ENCODE measurements at places on chromosomes 6 and 20.
A peak's percentile ranks its signal among the peaks of the same experiment; 100 is the strongest.

- no peak for DNase-seq
These were observed 34.0 kb downstream of the CPNE5 start for GRCh38 chr6:36805096-36805797.

- no peak for DNase-seq
These were observed 23.5 kb downstream of the FITM2 start for GRCh38 chr20:44287272-44288097.

DNA sequence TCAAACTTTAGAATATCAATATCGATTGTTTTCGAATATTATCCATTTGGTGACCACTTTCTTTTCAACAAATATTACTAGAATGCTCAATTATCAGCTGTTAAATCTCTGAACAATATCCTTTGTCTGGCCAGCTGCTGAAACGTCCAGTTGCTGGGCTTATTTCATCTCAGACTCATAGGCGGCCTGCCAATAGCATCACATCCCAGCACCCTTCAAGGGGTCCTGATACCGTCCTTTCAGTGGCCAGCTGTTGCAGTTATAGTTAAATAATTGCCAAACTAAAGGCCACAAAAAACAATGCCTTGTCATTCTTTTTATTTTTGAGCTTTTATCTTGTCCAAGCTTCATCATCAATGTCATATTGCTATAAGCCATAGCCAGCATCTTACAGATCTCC is 1006.8 kb upstream of the MANEA start:
- DNase-seq = no peak

DNA sequence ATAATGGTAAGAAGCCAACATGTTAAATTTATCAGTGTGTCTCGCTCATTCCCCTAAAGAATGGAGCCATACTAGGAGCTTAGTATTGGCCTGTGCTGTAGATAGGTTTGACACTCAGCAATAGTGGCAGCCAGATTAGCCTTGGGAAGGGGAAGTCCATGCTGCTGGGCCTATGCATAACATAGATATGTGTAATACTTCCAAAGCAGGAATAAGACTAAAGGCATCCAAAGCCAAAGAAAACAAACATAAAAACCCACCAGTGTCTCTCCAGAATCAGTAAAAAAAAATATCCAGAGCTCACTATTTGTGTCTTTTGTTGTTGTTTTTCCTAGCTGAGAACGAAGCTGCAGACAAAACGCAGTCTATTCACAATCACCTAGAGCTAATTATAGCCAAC is 104.2 kb upstream of the STXBP5 start:
- DNase-seq = no peak

DNA sequence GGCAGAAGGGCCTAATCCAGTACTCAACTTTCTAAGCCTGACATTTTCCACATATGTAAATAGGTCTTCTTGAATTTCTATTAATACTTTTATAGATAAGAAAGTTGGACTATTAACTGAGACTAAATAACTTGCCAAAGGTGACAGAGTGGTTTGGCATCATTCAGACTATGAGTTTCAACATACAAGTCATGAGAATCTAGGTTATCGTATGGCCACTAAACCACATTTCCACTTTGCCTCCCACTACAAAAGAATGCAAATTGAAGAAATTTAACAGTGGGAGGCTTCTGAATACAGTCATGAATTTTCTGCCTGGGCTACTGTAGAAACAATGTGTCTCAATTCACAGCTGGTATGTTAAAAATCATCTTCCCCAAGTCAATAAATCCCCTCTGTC is 531.0 kb upstream of the AGPAT4 start:
- DNase-seq = no peak

- no peak for DNase-seq
These were observed 492.9 kb downstream of the PHF3 start for GRCh38 chr6:64128301-64129024.

DNA sequence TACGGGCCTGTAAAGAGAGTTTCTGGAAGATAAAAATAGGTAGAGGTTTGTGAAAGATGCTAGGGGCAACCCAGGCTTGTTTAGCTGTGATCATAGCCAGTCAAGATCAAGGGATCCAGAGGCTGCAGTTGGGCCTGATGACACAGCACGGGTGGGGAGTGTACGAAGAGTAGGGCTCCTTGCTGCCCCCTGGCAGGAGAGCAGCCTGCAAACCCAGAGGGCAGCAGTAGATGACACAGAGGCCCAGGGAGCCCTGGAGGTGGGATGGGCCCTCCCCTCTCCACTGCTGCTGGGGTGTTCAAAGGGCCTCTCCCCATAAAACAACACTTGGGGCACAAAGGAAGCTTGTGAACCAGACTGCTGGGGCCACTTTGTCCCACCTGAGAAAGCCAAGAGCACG is 47.2 kb downstream of the VEGFA start:
- no peak for DNase-seq

DNA sequence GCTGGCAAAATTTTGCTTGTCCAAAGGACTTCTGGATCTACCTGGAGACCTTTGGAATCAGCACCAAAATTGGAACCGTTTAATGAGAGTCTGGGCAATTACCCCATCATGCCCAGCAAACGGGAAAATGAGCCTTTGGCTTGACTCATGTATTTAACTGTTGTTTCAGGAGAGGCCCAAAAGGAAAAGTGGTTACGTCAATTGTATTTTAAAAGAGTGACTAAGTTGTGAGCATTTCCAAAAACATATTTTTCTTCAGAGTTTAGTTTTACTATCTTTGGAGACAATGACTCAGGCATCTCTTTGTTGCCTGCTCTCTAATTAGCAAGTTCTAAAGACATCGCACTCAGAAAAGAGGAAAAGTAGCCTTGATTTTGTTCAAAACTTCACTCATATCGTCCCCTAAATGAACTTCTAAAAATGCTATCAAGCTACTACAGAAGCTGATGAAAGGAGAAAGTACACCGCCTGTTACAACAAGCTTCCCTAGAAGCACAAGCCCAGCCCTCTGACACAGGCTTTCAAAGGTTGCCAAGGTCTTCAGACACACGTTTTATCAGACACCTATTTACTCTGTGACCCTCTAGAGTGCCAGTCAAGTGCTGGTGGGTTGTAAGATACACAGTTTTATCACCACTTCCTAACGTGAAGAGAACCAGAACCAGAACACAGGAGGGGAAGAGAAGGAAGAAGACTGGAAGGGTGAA is 146.2 kb downstream of the TBX18 start:
- DNase-seq = no peak

DNA sequence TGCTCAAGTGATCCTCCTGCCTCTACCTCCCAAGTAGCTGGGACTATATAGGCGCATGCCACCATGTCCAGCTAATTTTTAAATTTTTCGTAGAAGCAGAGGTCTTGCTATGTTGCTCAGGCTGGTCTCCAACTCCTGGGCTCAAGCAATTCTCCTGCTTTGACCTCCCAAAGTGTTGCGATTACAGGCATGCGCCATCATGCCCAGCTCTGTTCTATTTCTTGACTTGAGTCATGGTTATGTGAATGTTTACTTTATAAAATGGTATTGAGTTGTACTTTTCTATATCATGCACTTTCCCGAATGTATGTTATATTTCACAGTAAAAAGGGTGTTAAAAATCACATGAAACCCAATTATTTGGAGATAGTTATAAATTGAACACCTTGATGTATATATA is 17.3 kb upstream of the ATXN1 start:
- DNase-seq = no peak

DNA sequence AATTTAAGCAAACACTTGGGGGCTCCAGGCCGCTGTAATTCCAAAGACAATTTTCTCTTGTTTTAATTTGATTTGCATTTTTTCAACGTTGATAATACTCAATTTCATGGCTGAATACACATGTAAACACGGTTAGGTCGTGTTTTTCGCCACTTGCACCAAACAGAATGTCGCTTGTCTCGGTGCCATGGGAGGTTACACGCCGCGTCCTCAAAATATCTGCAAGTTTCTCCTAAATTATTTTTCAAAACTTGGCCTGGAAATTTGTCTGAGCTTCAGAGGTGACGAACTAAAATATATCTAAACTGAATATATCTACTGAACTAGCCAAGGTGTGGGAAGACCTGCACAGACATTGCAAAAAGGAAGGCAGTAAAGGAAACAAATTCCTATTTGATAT is 15.0 kb downstream of the FOXA2 start:
- no peak for DNase-seq

- DNase-seq = no peak
These were observed 44.0 kb upstream of the RNGTT start for GRCh38 chr6:89007209-89008000.

GRCh38 chr20:58286729-58287128 is 22.8 kb upstream of the RAB22A start:
- peak; percentile 29 for DNase-seq

DNA sequence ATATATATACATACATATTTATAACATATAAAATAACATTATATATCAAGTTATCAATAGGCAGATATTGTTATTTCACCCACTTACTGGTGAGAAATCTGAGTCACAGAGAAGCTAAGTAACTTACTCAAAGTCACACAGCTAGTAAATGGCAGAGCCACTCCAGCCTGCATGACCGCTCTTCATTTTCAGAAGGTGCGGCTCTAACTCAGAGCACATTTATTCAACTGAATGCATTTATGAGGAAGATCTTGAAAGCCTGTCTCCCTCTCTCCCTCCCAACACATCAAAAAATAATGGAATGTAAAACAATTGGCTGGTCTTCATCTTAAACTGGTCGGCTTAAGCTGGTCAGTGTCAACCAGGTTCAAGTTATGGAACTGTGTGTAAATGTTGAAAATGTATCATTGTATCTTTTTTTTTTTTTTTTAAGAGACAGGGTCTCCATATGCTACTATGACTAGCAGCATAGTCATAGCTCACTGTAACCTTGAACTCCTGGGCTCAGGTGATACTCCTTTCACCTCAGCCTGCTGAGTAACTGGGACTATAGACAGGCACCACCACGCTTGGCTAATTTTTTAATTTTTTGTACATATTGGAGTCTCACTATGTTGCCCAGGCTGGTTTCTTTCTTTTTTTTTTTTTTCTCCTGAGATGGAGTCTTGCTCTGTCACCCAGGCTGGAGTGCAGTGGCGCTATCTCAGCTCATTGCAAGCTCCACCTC is 70.7 kb upstream of the NCOA3 start:
- no peak for DNase-seq

GRCh38 chr6:166448432-166448831 is 65.7 kb upstream of the MPC1 start:
- DNase-seq = no peak
